ENCODE measurements at places on chromosomes 7 and 10.

GRCh38 chr10:30491204-30491915 is 57.4 kb downstream of the MAP3K8 start:
- DNase-seq: no peak

GRCh38 chr7:148256433-148256832 is 334.1 kb upstream of the C7orf33 start:
- DNase-seq: no peak

DNA sequence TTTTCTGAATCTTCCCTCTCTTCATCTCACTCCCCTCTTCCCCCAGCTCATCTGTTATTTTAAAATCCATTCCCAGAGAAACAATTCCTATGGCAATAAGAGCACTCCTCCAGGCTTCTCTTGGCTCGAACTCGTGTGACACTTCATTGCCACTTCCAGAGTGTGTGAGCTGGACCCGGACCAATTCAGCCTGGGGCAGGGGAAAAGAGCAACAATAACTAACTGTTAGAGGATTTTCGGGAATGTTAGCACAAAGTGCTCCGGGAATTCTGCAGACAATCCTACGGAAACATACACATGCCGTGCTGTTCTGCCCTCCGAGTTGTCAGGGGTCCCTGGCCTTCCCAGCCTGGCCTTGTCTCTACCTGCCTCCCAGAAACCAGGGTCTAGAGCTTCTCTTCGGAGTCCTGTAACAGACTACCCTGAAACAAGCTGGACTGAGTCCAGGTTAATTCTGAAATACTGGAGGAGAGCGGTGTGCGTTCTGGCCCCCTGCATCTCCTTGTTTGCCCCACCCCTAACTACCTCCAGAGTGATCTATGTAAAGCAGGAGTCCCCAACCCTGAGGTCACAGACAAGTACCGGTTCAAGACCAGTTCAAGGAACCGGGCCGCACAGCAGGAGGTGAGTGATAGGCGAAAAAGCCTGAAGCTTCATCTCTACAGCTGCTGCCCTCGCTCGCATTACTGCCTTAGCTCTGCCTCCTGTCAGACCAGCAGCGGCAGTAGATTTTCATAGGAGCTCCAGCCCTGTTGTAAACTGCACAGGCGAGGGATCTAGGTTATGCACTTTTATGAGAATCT is 11.3 kb downstream of the COL26A1 start:
- DNase-seq: no peak

DNA sequence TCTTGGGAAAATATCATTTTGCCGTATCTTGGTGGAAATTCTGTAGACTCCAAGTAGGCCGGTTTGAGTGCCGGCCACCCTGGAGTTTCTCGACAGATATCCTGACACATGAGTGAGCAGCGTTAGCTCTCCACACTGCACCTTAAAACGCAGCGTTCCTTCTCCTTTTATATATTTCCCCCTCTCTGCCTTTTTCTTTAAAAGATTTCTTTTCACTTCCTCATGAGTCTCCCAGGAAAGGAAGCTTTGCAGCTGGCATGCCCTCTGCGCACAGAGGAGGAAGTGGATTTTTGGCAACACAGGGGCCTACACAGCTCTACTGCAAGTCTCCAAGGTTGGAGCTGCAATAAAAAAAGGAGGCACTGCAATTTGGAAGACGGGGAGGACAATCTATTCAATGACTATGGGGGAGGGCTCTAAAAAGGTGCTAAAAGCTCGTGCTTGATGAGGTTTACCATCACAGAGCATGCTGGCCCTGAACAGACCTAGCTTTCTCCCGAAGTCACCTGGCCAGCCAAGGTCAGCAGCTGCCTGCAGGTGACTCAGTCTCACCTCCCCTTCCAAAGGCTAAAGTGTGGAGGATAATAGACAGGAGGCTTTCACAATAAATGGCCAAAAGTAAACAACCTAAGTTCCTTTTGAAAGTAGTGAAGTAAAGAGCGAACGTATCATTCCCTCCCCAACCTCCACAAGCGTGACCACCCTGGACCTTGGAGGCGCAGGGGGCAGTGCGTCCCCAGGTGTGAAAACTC is 252.8 kb downstream of the ZMYND11 start:
- DNase-seq: no peak

GRCh38 chr10:59700709-59701108 is 8.9 kb downstream of the SLC16A9 start:
- no peak for DNase-seq

GRCh38 chr7:55534262-55534915 is 37.9 kb downstream of the VOPP1 start:
- no peak for DNase-seq

GRCh38 chr10:23439961-23440889 is 1.4 kb downstream of the OTUD1 start:
- no peak for DNase-seq

DNA sequence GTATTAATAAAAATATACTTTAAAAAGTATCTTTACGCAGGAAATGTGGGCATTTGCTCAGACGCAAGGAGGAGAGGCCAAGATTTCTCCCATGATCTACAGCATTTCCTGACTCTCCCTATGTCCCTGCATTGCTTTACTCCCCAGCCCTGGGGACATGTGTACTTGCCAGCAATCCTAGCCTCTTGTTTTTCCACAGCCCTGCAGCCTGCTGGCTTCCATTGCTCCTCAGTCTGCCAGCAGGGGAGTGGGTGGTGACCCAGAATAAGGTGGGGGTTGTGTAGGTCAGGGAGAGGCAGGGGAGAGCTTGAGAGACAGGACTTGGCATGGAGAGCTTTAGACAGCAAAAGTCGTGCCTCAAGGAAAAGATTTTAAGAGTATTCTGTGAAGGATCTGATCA is 307.7 kb downstream of the CDK14 start:
- DNase-seq: no peak

GRCh38 chr7:79495544-79496272 is 42.2 kb upstream of the MAGI2 start:
- no peak for DNase-seq

GRCh38 chr10:124741922-124742412 is 2.2 kb downstream of the FAM53B start:
- no peak for DNase-seq

- no peak for DNase-seq
Measured at GRCh38 chr10:86888585-86889381, 68.6 kb downstream of the MMRN2 start.

GRCh38 chr7:128022631-128023532 is 8.4 kb downstream of the LRRC4 start:
- no peak for DNase-seq

- DNase-seq: no peak
Measured at GRCh38 chr10:125082881-125083575, 77.3 kb downstream of the CTBP2 start.

- DNase-seq: no peak
Measured at GRCh38 chr7:151655555-151655954, 135.9 kb upstream of the RHEB start.

- DNase-seq: no peak
Measured at GRCh38 chr7:12909483-12909882, 222.1 kb downstream of the ARL4A start.

- DNase-seq: no peak
Measured at GRCh38 chr10:6347391-6347951, 144.7 kb downstream of the PFKFB3 start.

DNA sequence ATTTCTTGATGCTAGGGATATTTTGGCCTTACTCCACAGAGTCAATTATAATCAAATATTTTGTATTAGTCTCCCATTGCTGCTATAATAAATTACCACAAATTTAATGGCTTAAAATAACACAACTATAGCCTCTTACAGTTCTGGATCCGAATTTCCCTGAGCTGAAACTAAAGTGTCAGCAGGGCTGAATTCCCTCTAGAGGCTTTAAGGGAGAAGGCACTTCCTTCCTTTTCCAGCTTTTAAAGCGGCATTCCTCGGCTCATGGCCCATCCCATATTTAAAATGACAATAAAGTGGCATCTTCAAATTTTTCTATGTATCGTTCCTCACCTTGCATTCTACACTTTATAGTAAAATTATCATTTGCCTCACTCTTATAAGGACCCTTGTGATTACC is 421.4 kb upstream of the ZWINT start:
- no peak for DNase-seq

GRCh38 chr7:134696261-134696660 is 49.6 kb downstream of the BPGM start:
- no peak for DNase-seq

- DNase-seq: no peak
Measured at GRCh38 chr10:66833861-66834260, 92.0 kb upstream of the LRRTM3 start.

DNA sequence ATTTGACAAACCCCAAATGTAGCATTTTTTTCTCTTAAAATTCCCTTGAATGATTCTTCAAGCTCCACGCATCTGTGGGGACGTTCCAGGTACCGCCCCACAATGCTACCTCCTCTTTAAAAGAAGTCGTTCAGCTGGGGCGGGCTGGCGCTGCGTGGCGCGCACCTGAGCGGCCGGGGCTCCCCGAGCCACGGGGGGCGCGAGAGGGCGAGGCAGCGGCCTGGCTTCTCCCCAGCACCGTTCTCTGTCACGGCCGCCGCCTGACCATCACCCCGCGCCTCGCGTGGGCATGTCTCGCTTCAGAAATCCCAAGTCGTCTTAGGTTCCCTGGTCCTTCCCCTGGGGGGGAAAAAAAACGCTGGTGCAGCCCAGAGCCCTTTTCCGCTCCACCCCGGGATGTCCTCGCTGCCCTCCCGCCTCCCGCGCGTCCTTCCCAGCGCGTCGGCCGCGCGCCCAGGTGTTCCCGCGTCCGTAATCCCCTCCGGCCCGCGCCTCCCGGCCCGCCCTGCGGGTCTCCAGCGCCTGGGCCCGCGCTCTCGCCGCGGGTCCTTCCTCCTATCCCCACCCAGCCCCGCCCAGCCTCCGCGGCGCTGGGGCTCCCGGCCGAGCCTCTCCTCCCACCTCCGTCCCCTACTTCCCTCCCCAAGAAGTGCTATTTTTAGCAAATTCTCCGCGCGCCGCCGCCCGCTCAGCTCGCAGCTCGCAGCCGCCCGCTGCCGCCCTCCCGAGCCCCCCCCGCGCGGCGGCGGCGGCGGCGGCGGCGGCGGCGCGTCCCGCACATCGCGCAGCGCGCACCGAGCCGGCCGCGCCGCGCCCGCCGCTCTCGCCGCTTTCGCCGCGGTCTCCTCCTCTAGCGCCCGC is 58.7 kb upstream of the PRPS1L1 start:
- no peak for DNase-seq

GRCh38 chr10:13751191-13751764 is 164.5 kb downstream of the PRPF18 start:
- DNase-seq: no peak

DNA sequence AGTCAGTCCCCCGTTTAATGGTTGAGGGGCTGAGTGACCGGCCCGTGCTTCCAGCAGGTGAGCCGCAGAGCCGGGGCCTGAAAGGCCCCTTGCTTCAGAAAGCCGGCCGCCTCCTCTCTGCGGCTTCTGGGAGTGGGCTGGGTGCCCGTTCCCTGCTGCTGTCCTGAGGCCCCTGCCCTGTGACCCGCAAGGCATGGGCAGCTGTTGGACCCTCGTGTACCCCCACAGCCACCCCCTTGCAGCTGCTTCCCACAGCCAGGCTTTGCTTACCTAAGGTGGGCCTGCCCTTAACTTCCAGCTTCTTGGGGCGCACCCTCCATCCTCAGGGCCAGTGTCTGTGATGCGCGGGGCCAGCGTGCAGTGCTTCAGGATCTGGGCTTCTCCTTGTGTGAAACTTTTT is 26.6 kb downstream of the PFKFB3 start:
- no peak for DNase-seq

DNA sequence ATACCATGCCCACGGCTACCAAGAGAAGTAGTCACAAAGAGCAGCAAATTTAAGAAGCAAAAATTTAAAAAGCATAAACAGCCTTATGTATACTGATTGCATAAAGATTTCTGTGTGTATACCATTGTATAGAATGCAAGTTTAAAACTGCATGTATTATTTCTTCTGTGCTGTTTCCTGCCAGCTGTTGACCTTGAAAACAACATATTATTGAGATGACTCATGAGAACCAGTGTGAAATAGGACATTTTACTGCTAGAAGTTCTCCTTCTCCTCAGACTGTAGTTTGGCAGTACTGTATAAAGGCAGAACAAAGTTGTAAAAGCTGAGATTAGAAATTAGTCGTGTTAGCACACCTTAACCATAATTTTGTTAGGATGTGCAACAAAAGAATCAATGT is 42.3 kb upstream of the SGCE start:
- no peak for DNase-seq

GRCh38 chr10:30188101-30188500 is 128.7 kb upstream of the JCAD start:
- no peak for DNase-seq

DNA sequence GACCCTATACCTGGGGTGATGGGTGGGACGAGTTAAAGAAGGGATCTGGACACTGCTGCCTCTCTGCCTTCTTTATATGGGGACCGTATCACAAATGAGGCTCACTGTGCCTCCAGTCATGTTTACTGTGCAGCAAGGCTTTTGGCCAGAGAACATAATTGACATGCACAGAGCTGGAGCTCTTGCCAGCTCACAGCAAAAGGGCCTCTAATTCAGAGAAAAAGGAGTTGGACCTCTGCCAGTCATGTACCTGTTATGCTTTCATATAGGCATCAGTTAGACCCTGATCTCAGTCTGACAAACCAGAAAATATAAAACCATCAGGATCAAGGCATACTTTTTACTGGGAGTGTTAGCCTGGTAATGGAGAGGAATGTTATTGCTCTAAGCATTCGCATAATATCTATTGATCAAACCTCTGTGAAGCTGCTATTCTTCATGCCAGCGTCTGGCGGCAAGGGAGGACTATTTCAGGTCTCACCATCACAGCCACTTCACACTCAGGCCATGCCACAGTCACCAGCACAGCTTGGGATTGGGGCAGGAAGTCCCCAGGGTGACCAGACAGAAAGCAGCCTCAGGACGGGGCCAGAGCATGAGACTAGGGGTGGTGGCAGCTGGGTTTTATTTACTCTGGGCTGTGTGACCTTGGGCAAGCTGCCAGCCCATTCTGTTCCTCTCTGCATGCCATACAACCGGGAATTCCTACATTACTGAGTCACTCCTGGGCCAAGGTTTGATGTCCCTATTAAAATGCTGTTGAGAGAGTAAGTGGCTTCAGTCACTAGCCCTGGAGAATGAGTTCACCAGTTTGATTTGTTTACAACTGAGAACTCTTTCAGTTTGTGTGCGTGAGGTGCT is 90.1 kb downstream of the NPSR1 start:
- peak; percentile 86 for DNase-seq
